ENCODE measurements at places on chromosomes 4 and X.

DNA sequence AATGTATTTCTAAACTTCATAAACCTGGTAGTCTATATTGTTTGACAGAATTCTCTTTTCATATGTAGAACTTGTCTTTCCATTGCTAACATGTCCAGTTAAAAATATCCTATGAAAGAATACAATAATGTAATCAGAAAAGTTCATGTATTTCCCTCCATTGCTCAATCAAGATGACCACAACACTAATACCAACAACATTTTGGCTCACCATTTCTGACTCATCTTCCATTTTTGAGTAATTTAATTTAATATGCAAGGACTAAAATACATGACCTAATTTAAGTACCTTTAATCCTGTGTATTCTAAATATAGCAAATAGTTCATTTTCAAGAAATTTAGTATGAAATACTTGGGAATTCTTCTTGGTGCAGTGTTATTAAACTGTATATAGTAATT lies 239.5 kb upstream of the GPC4 start:
- no peak for DNase-seq

DNA sequence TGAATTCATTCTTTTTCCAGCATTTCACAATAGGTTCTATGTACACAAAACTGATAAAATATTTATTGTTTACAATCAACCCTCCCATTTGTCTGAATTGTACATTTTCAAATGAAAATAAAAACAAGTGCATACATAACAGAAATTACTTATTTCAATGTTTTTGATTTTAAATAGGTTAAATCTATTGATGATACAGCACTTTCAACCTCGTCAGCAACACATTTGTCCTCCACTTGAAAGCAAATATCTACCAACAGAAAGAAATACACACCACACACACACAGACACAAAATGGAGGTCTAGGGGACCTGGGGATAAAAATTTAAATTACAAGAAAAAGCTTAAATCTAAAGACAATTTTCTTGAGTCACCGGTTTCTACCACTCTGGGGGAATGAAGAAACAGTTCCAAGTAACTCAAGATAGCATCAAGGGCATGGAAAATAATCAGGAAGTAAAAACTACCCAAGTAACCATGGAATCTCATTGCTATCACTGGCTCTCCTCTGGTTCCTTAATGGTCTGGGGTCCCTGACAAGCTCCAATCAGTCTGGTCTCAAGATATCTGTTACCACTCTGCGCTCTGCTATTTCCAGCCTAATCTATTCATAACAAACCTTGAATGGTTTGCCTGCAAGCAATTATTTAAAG lies 27.6 kb downstream of the ANKRD17 start:
- no peak for DNase-seq

DNA sequence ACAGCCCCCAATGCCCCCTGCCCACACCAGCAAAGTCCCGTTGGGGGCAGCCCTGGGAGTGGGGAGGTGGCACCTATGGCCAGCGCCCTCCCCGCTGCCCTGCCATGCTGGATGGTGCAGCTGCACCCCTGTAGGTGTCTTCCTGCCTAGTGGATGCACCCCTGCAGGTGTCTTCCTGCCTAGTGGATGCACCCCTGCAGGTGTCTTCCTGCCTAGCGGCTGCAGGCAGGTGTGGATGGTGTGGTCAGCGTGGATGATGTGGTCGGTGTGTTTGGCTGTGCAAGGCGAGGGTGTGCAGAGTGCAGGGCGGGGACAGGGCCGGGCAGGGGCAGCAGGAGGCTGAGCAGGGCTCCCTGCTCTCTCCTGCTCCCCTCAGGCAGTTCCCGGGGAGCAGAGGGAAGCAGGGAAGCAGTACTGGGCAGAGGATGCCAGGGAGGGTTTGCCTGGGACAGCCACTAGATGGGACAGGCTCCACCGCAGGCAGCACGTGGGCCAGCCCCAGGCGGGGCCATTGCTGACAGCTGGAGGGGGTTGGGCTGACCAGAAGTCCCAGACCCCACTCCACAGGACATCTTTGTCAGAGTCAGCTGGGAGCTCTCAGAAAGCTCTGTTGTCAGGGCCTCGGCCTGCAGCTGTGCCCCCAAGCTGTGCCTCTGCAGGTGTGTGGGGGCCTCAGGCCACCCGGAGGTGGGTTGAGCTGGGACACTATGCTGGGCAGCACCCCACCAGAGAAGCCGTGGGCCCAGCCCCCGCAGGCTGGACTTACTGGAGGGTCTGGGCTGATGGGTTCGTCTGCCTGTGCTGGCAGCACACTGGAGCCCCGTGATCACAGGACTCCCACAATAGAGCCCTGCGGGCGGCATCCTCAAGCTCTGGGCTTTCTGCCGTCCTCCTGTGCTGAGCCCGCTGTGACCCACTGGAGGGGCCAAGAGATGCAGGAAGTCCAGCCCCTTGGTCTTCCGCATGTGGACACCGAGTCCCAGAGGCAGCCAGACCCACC lies 23.7 kb downstream of the DOK7 start:
- no peak for DNase-seq

- no peak for DNase-seq
Measured at GRCh38 chrX:136067966-136068365, 79.4 kb upstream of the FHL1 start.

GRCh38 chrX:115582616-115583495 lies 21.9 kb downstream of the PLS3 start:
- DNase-seq, result no peak
